ENCODE measurements at places on chromosomes 3 and 15.

- DNase-seq, result no peak
These were observed 15.7 kb downstream of the CCDC12 start for GRCh38 chr3:46960835-46961234.

- no peak for DNase-seq
These were observed 82.3 kb downstream of the ST6GAL1 start for GRCh38 chr3:187012609-187013051.

DNA sequence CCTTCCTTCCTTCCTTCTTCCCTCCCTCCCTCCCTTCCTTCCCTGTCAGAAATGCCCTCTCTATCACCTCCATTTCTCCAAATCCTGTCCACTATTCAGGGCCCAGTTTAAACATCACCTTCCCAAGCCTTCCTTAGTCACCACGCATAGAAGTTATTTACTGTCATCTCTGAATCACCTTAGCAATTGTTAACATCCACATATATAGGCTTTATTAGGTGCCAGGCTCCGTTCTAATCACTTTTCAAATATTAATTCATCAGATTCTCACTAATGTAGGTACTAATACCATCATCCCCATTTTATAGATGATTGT is 1.1 kb upstream of the MAGEF1 start:
- DNase-seq, result no peak

DNA sequence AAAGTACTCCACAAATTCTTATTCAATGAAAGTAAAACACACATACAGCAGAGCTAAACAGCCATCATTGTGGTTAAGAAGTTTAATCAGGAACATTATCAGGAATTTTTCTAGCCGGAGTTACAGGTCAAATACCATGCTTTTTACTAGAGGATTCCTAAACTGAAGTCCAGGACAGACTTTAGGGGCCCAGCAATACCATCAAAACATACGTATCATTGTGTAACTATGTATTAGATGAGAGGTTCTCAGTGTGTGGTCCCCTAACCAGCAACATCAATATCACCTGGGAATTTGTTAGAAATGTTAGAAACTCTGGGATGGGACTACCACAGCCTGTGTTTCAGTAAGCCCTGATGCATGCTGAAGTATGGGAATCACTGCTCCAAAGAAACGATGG is 404.2 kb upstream of the IL12A start:
- DNase-seq, result no peak

DNA sequence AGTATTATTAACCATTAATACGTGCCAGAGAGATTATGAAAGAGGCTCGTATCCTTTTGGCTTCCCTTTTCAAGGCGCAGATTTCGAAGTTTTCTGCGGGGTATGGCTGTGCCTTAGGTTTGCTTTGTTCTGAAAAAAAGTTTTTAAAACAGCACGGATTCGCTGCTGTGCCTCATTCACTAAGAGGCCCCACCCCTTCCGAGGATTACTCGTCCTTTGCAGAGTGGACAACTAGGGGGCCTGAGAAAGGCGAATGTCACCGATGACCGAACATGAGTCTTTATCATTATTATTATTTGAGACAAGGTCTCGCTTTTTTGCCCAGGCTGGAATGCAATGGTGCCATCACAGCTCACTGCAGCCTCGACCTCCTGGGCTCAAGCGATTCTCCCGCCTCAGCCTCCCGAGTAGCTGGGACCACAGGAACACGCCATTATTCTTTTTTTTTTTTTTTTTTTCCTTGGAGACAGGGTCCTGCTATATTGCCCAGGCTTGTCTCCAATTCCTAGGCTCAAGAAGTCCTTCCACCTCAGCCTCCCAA is 684 bp upstream of the RPS27L start:
- DNase-seq, result no peak

DNA sequence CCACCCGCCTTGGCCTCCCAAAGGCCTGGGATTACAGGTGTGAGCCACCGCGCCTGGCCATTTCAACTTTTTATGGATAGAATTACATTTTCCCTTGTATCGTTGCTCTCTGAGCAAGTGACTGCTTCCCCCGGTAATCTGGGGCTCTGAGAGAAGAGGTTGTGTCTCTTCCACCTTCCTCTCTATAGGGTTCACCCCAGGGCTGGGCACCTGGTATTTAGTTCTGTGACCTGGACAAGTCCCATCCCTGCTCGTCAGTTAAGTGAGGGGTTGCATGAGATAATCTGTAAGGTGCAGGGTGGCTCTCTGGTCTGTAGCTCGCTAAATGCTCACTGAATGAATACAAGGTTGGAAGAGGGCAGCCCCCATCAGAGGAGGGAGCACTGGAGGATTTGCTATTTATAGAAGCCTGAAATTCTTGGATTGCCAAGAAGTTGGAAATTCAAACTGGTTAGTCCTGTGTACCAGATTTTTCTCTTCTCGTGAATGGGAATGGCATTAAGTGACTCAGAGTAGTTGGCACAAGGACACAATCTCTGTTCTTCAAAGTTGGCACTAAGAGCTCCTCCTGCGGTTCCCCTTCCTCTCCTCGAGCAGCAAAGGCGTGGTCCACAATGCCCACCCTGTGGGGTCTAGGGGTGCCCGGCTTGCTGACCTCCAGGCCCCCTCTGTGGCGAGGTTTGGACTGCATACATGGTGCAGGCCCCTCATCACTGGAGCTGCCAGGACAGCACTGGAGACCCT is 68.1 kb upstream of the DLG1 start:
- DNase-seq, result peak; percentile 3

GRCh38 chr3:152517502-152517901 is 248.8 kb downstream of the MBNL1 start:
- no peak for DNase-seq

DNA sequence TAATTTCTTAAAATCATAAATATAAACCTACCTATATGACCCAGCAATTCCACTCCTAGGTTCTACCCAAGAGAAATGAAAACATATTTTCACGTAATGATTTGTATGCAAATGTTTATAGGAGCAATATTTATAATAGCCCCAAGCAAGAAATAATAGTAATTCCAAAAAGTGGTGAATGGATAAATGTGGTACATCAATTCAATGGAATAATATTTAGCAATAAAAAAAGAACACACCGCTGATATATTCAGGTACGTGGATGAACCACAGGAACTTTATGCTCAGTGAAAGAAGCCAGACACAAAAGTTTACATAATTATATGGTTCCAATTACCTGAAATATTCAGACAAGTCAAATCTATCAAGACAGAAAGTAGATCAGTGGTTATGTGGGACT is 49.9 kb downstream of the ACAD9 start:
- DNase-seq, result no peak

GRCh38 chr15:93543093-93543492 is 454.1 kb upstream of the RGMA start:
- no peak for DNase-seq

GRCh38 chr3:21795921-21796320 is 44.9 kb upstream of the ZNF385D start:
- DNase-seq, result no peak

- DNase-seq, result no peak
These were observed 71.1 kb upstream of the RAP2B start for GRCh38 chr3:153090973-153091372.

- no peak for DNase-seq
These were observed 10.4 kb downstream of the BCL6 start for GRCh38 chr3:187734841-187735240.

GRCh38 chr3:50139718-50140423 is 15.3 kb upstream of the SEMA3F start:
- no peak for DNase-seq

- no peak for DNase-seq
These were observed 7.8 kb upstream of the CPOX start for GRCh38 chr3:98601180-98601579.

GRCh38 chr3:14915636-14916222 is 31.7 kb upstream of the NR2C2 start:
- no peak for DNase-seq

GRCh38 chr15:56871867-56872266 is 46.6 kb upstream of the TCF12 start:
- no peak for DNase-seq

DNA sequence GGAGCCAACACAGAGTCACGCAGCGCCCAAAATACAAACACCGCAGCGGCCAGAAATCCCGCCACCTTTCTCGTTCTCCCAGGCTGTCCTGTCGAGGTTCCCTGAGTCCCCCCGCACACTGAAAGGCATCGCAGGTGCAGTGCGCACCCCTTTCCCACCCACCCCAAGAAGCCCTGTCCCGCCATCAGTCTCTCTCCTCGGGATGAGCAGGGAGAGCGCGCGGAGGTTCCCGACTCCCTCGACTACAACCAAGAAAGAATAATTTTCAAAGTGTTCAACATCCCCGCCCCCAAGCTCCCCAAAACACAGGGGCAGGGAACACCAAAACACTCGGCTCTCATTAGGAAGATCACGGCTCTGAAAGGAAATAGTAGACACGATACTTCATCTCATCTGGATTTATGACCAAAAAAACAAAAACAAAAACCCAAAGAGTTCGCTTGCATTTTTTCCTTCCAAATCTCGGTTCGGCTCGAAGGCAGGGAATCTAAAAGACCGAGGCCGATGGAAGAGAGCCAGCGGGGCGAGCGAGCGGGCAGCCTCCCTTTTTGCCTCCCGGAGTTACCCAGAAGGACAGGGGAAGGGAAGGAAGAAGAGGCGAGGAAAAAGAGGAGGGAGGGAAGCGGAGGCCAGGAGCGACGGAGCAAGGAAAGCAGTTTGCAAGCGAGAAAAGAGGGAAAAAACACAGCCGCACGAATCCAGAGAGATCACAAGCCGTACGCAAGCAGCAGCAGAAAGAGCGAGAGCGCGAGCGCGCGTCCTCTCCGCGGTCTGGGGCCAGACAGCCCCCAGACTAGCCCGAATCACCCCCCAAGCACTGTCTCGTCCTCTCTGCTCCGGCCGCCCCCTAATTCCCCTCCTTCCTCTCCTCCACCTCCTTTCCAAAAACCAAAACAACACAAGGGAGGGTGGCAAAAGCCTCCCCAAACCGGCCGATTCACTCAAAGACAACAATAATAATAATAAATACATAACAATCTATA is 808 bp downstream of the BCL6 start:
- no peak for DNase-seq

GRCh38 chr3:176994891-176995781 is 202.1 kb downstream of the TBL1XR1 start:
- no peak for DNase-seq

GRCh38 chr3:127747066-127747465 is 74.3 kb downstream of the ABTB1 start:
- DNase-seq, result no peak

- DNase-seq, result no peak
These were observed 1.2 kb upstream of the SHISA5 start for GRCh38 chr3:48505146-48505545.

All from head of caudate nucleus (tissue), 42 donors.